Nucleus accumbens (tissue), 56 donors: ENCODE measurements at places on chromosomes 12 and 14.
A peak's percentile ranks its signal among the peaks of the same experiment; 100 is the strongest.

GRCh38 chr14:21264025-21264801 is 5.0 kb downstream of the HNRNPC start:
- no peak for DNase-seq

DNA sequence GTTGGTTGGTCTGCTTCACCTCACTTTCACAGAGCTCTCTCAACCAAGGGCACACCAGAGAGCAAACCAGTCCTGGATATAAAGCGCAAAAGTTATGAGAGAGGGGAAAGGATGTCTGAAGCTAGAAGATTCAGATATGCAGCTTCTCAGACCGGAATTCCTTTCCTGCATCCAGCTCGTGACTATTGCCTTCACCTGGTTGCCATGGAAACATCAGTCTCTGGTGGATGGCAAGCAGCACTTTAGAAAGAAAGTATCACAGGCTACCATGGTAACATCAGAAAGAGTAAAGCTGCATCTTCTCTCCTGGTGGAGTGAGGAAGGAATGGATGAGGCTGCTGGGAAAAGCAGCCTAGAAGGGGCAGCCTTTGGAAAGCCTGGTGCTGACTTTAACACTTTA is 13.7 kb downstream of the REM2 start:
- DNase-seq = no peak

GRCh38 chr12:51898506-51898905 is 8.8 kb upstream of the ACVRL1 start:
- no peak for DNase-seq

GRCh38 chr12:10719482-10719881 is 3.6 kb downstream of the YBX3 start:
- no peak for DNase-seq

DNA sequence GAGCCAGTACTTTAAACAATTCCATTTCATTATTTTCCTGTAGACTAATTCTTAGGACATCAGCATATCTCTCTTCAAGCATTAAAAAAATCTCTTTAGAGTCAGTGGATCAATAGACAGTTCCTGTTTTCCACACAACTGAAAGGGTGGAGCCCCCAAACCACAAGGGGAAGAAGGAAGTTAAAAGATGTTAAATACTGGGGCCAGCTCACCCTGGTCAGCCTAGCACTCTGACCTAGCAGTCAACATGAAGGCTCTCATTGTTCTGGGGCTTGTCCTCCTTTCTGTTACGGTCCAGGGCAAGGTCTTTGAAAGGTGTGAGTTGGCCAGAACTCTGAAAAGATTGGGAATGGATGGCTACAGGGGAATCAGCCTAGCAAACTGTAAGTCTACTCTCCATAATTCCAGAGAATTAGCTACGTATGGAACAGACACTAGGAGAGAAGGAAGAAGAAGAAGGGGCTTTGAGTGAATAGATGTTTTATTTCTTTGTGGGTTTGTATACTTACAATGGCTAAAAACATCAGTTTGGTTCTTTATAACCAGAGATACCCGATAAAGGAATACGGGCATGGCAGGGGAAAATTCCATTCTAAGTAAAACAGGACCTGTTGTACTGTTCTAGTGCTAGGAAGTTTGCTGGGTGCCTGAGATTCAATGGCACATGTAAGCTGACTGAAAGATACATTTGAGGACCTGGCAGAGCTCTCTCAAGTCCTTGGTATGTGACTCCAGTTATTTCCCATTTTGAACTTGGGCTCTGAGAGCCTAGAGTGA is at the start of gene LYZ:
LYZ (plus strand) TSS at position 220 of the 777 bp plus-strand sequence; CDS start at position 248, 28 bp downstream.
- no peak for DNase-seq

GRCh38 chr12:46774322-46774633 is 51.5 kb downstream of the SLC38A4 start:
- no peak for DNase-seq

DNA sequence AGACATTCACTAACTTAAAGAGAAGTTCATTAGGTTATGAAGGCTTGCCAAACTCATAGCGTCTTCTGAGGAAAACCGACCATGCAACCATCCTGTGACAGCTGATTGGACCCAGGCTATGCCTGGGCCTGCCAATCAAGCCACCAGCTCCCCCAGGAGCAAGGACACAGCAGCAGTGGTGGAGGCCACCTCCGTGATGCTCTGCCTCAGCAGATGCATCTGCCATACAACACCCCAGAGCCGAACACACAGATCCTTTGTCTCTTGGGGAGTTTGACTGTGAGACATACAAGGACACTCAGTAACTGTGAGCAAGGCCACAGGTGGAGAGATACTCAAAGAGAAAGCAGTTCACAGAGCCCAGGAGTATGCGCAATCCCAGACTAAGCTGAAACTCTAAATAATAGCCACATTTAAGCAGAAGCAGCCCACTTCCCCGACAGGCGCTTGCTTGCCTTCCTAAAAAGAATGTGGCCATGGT is 10.0 kb upstream of the CNIH1 start:
- DNase-seq = no peak

GRCh38 chr12:54413284-54414190 is 5.5 kb downstream of the ITGA5 start:
- no peak for DNase-seq

GRCh38 chr14:101442451-101442850 is 118.8 kb upstream of the DIO3 start:
- no peak for DNase-seq

- no peak for DNase-seq
Observed at GRCh38 chr14:104588066-104588857, 8.7 kb downstream of the C14orf180 start.

- DNase-seq = peak; percentile 57
Observed at GRCh38 chr12:5083955-5084849, 40.5 kb downstream of the KCNA5 start.

GRCh38 chr12:109100741-109101140 is 3.3 kb downstream of the UNG start:
- no peak for DNase-seq

- DNase-seq = no peak
Observed at GRCh38 chr14:71688576-71688975, 243.7 kb upstream of the RGS6 start.

- peak; percentile 74 for DNase-seq
Observed at GRCh38 chr12:84911271-84912197, 1.1 kb downstream of the SLC6A15 start.

GRCh38 chr12:53118751-53119300 is 15.5 kb downstream of the SOAT2 start:
- DNase-seq = no peak

GRCh38 chr14:81594012-81594411 is 60.4 kb upstream of the SEL1L start:
- peak; percentile 1 for DNase-seq

DNA sequence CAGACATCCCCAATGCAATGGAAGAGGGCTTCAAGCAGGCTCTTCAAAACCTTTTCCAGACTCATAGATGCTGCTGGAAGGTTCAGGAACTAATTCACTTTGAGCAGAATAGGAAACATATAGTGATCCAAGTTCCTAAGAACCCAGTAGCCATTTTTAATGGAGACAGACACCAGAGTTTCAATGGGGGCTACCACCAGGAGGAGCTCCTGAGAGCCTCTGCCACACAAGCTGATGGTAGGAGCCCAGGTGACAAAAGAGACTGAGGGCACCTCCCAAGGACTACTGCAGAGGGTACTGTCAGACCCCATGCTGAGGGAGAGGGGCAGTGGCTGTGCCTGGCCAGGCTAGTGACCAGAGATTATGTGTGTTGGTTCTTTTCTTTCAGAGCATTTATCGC is 45.9 kb downstream of the IFNG start:
- no peak for DNase-seq

- DNase-seq = no peak
Observed at GRCh38 chr12:11929714-11930113, 141.0 kb upstream of the BCL2L14 start.

GRCh38 chr12:27624586-27624985 is 71.7 kb upstream of the REP15 start:
- DNase-seq = no peak

DNA sequence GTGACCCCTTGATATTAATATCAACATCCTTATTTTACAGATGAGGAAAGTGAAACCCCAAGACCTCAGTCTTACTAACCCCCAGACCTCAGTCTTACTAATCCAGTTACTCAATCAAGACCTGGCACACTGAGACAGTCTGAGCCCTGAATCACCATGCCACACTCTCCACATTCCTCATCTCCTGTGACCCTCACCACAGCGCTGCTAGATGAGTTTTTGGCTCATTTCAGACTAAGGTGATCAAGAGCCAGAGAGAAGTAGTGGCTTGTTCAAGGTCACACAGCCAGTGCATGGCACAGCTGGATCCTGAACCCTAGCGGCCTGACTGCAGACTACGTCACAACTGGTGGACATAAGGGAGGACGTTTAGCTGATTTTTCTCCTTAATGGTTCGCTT is 579.2 kb downstream of the BCL11B start:
- no peak for DNase-seq

GRCh38 chr12:15732341-15733061 is 56.7 kb downstream of the EPS8 start:
- no peak for DNase-seq

DNA sequence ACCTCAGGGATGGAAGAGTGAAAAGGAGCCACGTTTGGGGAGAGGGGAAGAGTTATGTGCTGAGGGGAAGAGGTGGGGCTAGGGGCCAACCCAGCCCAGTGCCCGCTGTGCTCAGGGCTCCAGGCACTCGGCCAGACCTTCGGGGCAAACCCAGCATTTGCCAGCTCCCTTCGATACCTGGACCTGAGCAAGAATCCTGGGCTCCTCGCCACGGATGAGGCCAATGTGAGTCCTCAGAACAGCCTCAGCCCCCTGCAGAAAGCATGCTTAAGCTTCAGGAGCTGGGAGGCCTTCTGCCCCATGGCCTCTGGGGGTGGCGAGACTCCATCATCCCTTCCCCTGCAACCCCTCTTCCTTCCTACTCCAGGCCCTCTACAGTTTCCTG is 5.0 kb downstream of the CARMIL3 start:
- no peak for DNase-seq

- DNase-seq = no peak
Observed at GRCh38 chr14:90678846-90679362, 137.3 kb downstream of the TTC7B start.

GRCh38 chr12:67410667-67411067 is 141.5 kb downstream of the CAND1 start:
- no peak for DNase-seq
